Myocyte (in vitro differentiated cells): ENCODE measurements at places on chromosomes 16 and 17.

- no peak for DNase-seq
These were observed 224.7 kb downstream of the SNX29 start for GRCh38 chr16:12201216-12201615.

DNA sequence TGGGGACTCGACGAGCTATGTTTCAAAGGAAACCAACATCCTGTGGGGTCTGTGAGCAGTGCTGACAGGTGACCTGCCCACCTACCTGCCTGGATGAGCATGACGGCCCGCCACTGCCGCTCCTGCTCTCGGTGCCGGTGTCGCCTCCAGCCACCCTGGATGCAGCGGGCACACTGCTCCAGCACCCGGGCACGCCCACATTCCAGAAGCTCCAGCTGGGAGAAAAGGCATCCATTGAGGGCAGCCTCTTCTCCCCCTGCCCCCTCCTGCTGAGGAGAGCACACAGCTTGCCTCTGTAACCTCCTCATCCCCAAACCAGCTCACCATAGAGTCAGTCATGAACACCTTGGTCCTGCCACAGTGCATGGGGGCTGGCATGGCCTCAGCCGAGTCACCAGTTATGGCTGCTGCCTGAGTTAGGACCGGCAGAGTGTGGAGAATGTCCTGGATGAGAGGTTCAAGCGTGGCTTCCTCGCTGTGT is 14.3 kb downstream of the ZNHIT3 start:
- peak; percentile 38 for DNase-seq

GRCh38 chr16:16124438-16124837 is 98.9 kb downstream of the ABCC6 start:
- no peak for DNase-seq

- no peak for DNase-seq
These were observed 9.2 kb upstream of the SSTR2 start for GRCh38 chr17:73155410-73156165.

- DNase-seq, result no peak
These were observed 71.6 kb downstream of the METRNL start for GRCh38 chr17:83151056-83151441.

DNA sequence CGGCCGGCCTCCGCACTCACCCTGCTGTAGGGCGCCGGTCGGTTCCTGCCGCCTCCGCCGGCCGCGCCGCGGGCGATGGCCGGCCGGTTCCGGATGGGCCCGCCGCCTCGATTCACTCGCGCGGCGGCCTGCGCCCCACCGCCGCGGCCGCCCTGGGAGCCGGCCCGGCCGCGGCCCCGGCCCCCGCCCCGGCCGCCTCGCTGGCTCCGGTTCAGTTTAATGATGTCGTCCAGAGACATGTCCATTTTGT is 158 bp downstream of the ALYREF start:
- no peak for DNase-seq

DNA sequence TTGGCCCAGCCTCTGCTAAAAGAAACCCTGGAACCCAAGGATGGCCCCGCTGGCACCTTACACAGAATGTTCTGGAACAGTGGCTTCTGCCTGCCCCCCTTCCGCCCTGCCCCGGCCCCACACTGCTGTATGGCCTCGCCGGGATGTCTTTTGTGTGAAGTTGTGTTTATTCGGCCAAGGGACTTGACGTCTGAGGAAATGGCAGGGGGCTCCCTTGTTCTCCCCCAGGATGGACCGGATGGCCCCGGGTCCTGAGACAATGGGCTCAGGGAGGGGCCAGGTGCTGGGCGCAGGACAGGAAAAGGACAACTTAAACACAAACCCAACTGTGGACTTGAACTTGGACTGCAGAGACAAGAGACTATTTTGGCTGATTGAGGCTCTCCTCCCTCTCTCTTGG is 81.6 kb upstream of the GSE1 start:
- DNase-seq, result no peak

- DNase-seq, result peak; percentile 15
These were observed 372.3 kb upstream of the SALL1 start for GRCh38 chr16:51523400-51523799.

- DNase-seq, result no peak
These were observed 66.1 kb downstream of the AXIN2 start for GRCh38 chr17:65495122-65496055.

GRCh38 chr16:53156516-53156915 is 101.7 kb downstream of the CHD9 start:
- peak; percentile 35 for DNase-seq

- DNase-seq, result no peak
These were observed 8.5 kb upstream of the PDP2 start for GRCh38 chr16:66871840-66872239.

DNA sequence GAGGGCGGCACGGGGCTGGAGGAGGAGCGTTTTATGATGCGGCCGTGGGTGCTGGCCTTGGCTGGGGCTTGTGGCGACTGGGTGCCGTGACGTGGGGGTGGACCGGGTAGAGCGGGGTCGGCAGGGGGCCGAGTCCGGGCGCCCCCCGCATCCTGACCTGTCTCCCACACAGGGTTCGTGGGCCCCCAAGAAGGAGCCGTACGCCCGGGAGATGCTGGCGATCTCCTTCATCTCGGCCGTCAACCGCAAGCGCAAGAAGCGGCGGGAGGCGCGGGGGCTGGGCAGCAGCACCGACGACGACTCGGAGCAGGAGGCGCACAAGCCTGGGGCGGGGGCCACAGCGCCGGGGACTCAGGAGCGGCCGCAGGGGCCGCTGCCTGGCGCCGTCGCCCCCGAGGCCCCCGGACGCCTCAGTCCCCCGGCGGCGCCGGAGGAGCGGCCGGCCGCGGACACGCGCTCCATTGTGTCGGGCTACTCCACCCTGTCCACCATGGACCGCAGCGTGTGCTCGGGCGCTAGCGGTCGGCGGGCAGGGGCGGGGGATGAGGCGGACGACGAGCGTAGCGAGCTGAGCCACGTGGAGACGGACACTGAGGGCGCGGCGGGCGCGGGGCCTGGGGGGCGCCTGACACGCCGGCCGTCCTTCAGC is 81.6 kb downstream of the ARHGAP23 start:
- no peak for DNase-seq

DNA sequence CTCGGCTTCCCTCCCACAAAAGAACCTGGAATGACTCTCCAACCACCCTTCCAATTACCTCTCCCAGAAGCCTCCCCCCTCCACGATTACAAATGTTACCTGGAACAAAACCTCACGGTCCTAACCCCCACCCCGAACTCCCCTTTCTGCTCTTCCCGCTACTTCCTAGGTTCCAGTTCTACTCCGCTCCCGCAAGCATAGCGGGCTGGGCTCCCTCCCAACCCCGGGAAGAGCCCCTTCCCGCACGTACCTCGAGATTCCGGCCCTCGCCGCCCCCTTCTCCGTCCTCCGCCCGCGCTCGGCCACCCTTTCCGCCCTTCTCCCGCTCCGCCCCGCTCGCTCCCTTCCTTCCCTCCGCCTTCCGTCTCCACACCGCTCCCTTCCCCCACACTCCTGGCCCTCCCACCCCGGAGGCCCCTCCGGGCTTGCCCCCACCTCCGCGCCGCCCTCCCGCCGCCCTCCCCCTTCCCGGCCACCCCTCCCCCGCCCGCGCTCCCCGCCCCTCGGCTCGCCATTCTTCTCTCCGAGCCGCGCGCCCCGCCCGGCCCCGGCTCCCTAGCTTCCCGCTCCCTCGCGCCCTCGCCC is 457 bp downstream of the CHTF8 start:
- DNase-seq, result peak; percentile 73

DNA sequence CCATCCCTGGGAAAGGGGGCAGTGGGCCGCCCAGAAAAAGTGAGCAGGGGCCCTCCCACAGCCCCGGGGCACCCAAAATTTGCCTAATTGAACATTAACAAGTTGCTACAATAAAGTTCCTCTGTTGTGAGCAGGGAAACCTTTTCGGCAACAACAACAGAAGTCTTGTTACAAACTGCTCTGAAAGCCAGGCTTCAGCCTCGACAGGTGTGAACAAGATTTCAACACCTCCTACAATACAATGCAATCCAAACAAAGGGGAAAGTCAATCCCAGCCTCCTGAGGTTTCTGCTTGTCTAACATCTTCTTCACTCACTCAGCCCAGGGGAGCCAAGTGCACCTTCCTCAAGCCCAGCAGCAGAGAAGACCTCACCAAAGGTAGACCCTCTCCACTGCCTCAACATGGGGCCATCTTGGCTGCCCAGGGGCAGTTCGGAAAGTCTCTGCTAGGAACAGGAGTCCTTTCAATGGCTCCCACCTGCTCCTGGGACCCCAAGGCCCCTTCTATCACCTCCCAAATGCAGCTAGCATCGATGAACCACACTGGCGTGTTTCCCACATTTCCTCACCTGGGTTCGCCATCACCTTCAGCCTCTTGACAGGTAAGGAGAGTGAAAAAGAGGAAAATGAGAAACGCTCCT is 19.1 kb downstream of the ZFHX3 start:
- DNase-seq, result no peak

- DNase-seq, result no peak
These were observed 83.2 kb downstream of the CNTNAP4 start for GRCh38 chr16:76360404-76360803.

GRCh38 chr16:16162591-16162990 is 60.7 kb downstream of the ABCC6 start:
- no peak for DNase-seq

GRCh38 chr16:71629278-71630016 is 3.5 kb downstream of the MARVELD3 start:
- peak; percentile 49 for DNase-seq

DNA sequence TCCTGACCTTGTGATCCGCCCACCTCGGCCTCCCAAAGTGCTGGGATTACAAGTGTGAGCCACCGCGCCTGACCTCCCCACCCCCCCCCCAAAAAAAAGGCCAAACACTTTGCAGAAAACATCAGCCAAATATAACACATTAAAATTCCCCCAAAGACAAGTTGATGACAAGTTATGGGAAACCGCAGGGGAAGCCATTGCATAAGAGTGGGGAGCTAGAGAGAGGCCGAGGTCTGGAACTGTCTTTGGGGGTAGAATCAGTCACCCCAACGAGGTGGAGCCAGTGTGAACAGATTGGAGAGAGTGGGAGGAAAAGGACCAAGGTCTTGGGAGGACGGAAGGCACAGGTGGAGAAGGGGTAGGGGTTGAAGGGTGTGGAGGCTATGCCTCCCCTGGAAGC is 2.8 kb downstream of the DRC3 start:
- no peak for DNase-seq

DNA sequence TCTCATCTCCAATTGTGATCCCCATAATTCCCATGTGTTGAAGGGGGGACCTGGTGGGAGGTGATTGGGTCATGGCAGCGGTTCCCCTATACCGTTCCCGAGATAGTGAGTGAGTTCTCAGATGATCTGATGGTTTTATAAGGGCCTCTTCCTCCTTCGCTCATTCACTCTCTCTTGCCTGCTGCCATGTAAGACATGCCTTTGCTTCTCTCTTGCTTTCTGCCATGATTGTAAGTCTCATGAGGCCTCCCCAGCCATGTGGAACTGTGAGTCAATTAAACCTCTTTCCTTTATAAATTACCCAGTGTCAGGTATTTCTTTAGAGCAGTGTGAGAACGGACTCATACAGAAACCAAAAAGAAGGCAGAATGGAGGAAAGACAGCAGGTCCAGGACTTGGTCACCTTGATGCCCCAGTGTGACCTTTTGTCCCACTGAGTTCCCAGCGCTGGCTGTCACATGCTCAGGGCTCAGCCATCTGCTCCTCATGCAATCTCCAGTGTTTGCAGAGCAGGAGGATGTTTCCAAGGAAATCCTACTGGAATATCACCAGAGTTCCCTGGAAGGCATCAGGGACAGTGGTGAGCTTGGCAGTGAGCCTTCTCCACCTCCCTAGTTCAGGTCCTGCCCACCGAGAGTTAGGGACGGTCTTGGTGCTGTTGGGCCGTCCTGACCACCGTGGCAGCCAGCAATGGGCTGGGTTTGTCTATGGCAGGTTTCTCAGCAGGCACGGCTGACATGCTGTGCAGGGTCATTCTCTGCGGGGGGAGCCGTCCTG is 96.7 kb downstream of the SEC14L1 start:
- no peak for DNase-seq

GRCh38 chr17:82217120-82217529 is 4.5 kb upstream of the CCDC57 start:
- DNase-seq, result peak; percentile 69

DNA sequence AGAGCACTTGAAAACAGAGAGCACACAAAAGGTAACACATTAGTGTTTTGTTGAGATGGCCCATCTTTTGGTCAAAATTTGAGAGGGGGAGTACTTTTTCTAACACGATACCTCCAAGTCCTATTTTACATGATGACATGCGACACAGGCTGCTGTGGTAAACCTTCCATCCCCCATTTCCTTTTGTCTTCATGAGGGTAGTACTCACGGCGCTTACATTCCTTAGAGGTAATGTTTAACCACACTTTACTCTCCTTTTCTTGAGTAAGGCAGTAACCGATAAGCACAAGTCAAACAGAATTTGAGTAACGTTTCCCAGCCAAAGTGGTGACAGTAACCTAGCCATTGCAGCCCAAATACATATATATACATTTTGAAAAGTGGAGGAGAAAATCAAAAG is 35.8 kb upstream of the PITPNM3 start:
- no peak for DNase-seq

GRCh38 chr16:66568355-66568754 is 2.1 kb downstream of the CMTM1 start:
- no peak for DNase-seq

DNA sequence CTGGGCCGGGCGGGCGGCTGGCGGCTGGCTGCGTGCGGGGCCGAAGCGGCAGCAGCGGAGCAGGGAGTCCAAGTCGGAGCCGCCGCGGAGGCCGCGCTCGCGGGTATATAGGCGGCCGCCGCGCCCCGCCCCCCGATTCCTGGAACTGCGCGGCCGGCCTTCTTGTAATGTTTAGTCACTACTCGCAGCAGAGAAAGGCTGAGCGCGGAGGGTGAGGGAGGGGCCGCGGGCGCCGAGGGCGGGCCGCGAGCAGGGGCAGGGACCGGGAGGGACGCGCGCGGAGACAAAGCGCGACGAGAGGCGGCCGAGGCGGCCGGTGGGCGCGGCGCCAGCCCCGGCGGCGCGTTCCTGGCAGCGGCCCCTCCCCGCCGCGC is at the start of gene SOCS3:
SOCS3 (minus strand) TSS at position 81 of the 374 bp plus-strand sequence. CDS start 982 bp downstream, outside the sequence.
- DNase-seq, result peak; percentile 97

DNA sequence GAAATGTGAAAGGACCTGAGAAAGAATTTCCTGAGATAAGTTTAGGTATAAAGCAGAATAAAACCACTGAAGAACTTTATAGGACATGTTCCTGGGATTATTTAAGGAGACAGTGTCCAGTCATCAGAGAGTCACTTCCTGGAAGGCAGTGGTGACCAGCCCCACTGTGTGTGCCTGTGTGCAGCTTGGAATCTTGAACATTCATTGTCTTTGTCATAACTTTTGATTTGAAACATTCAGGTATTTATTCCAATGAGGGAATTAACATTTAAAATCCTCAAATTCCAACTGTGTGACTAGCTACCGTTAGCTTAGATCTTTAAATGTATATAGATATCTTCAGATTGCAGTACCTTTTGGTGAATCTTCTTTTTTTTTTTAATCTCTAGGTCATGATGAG is 61.7 kb upstream of the MRC2 start:
- no peak for DNase-seq

GRCh38 chr17:19375732-19376131 is 2.6 kb upstream of the MAPK7 start:
- DNase-seq, result no peak
